ENCODE measurements at places on chromosomes 16 and 17.

DNA sequence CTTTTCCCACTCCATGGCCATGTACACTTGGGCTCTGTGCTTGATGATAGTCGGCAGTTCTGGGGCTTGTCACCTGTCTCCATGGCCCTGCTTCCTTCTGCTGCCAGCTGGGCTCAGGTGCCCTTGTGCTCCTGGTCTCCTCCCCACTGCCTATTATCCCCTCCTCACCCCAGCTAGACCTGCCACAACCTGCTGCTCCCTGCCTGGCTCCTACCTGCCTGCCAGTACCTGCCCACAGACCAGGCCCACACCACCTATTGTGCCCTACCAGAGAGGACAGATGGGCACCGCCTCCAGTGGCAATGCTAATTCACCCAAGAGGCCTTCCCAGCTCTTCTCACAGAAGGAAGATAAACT, 538 bp upstream of the RAPGEFL1 start:
- no peak for DNase-seq

- DNase-seq: peak; percentile 6
Observed at GRCh38 chr16:84406006-84406963, 37.9 kb downstream of the ATP2C2 start.

- no peak for DNase-seq
Observed at GRCh38 chr17:75759457-75759856, 5.5 kb downstream of the GALK1 start.

- DNase-seq: peak; percentile 18
Observed at GRCh38 chr17:19003543-19004420, 782 bp downstream of the FAM83G start.

- DNase-seq: no peak
Observed at GRCh38 chr17:61728297-61728836, 135.0 kb downstream of the BRIP1 start.

- DNase-seq: peak; percentile 100
Observed at GRCh38 chr17:28951428-28951990, at the start of gene PHF12. TSS of gene PHF12 (minus strand) at chr17:28951518. CDS start at chr17:28950960, 558 bp downstream.

- no peak for DNase-seq
Observed at GRCh38 chr16:73172973-73173709, 125.2 kb upstream of the ZFHX3 start.

DNA sequence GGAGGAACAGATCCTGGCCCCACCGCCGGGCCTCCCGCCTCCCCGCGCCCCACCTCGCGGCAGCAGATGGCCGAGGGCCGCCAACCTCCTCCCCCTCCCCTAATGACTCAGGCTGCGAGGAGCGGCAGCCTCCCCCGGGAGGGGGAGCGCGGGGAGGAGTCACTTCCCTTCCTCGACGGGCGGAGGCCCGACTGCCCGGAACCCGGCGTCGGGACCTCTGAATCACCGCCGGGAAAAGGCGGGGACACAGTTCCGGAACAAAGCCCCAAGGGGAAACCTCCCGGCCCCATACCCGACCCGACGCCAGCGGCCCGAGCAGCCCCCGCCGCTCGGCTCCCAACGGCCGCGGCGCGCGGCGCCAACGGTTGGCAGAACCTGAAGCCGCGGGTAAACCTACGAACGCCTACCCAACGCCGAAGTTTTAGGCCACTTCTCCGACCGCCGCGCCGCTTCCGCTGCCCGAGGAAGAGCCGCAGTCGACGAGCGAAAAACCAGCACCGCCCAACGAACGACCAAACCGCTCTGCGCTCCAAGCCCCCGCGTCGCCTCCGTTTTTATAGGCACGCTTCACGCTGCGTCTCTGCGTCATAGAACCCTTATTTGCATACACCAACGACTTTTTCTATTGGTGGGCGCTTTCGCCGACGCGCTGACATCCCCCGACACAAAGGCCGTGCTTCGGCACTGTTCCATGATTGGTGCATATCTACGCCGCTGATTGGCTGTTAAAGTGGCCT, 5.2 kb upstream of the UNK start:
- peak; percentile 98 for DNase-seq

- no peak for DNase-seq
Observed at GRCh38 chr16:75415169-75415905, 18.0 kb downstream of the CFDP1 start.

- peak; percentile 82 for DNase-seq
Observed at GRCh38 chr17:44221084-44221861, 1.8 kb upstream of the UBTF start.

Measured in MG63 (cell line).